ENCODE measurements at places on chromosomes 7 and 10.

DNA sequence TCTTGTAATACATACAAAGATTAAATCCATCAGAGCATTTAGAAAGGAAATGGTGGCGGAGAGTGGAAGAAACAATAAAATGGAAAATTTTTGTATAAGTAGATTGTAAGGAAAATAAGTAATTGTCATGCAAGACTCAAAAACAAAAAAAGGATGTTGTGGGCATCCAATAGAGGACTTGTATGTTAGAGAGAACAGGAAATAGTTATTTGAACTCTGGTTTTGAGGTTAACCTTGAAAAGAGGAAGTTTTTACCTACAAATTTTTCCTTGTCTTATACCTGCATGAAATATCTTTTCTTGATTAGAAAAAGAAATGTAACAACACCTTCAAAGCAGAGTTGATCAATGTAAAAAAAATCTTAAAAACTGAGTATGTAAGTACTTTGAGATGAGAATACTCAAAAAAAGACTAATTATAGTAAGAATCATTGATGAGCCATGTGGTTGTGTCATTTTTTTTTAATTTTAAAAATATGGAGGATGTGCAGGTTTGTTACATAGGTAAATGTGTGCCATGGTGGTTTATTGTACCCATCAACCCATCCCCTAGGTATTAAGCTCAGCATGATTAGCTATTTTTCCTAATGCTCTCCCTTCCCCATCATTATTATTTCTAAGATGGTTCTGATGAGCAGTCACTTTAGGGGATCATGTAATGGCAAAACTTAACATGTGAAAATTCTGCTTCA, 11.9 kb downstream of the TMEM106B start:
- no peak for DNase-seq

DNA sequence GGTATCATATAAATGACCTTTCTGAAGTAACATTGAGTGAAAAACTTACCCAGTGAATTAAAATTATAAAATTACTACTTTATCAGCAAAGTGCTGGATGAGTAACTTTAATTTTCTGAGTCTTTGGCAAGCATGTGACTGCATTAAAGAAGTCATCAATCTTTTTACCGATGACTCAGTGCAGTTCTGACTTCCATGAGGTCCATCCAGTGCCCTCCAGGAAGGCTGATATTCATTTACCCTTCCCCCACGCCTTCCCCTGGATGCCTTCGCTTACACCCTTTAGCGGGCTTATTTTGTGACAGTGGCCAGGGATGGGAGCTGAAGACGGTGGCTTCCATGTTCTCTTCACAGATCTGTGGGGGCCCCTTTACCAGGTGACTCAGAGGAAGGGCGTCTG, 572.9 kb upstream of the PFKP start:
- DNase-seq, result no peak

- DNase-seq, result no peak
Observed at GRCh38 chr10:43336641-43337318, 34.7 kb upstream of the FXYD4 start.

DNA sequence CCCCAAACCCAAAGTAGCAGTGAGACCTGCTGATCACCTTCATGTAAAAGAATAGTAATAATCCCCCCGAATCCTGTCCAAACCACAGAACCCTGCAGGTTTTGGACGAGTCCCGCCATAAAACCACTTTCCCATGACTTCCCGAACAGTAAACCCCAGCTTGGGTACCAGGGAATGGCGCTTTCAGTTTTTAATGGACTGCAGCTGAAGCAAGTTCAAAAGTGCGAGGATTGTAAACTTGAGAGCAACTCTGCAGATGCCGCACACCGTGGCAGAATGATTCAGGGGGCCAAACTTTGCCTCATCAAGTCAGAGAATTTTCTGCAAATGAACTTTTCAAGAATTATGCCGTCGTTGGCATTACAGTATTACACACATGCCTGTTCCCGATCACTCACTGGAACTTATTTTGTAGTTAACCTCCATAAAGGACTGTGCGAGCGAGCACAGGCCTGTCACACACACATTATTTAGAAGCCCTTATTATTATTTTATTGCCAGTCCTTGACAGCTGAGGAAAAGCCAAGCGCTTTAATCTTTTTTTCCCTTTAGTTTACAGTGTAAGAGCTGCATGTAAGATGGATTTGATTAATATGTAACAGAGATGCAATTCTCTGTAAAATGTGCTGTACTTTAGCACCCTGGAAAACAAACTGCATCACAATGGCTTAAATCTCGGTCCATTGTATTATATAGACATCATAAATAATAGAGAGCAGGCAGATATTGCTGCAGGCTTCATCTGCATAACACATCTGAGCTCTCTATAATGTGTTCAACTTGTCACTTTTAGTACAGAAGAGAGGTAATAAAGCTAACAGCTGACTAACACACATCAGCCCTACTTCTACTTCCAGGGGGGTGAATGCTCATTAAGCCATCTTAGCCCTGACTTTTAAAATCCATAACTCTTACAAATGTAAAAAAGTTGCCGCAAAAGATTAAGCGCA, 493.5 kb upstream of the GALNT17 start:
- DNase-seq, result no peak

GRCh38 chr7:52146871-52147634, 830.4 kb upstream of the COBL start:
- DNase-seq, result no peak

DNA sequence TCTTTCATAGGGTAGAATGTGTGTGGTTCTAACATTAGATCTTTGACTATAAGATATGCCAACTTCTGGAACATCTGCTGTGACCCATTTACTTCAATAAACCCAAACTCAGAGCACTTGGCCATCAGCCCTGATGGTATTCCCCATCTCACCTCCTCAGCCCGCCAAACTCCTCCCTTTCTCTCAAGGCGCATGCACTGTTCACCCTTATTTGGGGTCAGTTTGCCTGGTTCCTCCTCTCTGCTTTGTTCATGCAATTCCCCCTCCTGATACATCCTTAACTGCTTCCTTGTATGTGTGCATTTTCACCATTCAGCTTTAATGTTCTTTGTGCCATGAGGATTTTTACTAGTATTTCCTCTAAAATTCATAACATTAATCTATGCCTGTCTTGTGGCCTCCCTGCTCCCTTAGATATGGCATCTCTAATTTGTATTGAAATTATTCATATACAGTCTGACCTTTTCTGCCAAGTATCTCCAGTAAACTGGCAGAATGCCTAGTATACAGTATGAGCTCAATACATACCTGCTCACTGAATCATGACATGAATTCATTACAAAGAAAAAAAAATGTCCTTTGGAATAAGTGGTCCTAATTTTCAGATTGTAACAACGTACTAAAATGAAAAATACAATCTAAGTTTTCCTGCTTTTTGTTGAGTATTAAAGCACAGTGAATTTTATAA, 336.8 kb upstream of the IGFBP3 start:
- no peak for DNase-seq
